NCI-H69 (cell line): ENCODE measurements at places on chromosomes 4 and X.
A peak's percentile ranks its signal among the peaks of the same experiment; 100 is the strongest.

- DNase-seq = peak; percentile 32
Measured at GRCh38 chrX:98409867-98410266, 1526.2 kb downstream of the RPA4 start.

- no peak for DNase-seq
Measured at GRCh38 chrX:18461431-18461830, 36.0 kb downstream of the CDKL5 start.

- no peak for DNase-seq
Measured at GRCh38 chr4:94701631-94702300, 56.0 kb upstream of the BMPR1B start.

DNA sequence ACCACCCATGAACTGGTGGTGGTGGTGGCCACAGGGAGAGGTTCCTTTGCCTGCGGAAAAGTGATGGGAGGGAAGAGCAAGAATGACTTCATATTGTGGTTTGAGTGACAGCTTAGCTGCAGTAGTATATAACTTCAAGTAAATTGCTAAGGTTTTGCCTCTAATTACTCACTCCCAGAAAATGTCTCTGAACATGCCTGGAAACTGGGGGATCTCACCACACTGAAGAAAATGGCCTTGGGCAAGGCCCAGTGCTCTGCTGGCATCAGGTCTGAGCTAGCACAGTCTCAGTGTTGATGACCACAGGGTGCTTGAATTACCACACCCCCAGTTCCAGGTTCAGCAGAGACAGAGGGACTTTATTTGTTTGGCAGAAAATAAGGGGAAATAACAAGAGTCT, 2085.4 kb downstream of the ARAP2 start:
- DNase-seq = no peak

DNA sequence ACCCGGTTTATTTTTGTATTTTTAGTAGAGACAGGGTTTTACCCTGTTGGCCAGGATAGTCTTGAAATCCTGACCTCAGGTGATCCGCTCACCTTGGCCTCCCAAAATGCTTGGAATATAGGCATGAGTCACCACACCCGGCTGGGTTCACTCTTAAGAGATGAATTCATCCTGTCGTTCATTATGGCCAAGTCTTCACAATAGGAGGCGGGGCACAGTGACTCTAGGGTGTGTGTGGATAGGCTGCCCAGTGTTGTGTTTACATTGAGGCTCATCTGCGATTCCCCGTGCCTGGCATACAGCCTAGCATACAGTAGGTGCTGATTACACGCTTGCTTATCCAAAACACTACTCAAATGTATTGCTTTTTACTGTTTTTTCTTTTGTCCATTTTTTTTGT, 41.3 kb upstream of the IGFBP7 start:
- peak; percentile 28 for DNase-seq

- DNase-seq = peak; percentile 32
Measured at GRCh38 chr4:163492951-163493504, 1.5 kb upstream of the TMA16 start.
